ENCODE measurements at places on chromosomes 5 and 9.
A peak's percentile ranks its signal among the peaks of the same experiment; 100 is the strongest.

DNA sequence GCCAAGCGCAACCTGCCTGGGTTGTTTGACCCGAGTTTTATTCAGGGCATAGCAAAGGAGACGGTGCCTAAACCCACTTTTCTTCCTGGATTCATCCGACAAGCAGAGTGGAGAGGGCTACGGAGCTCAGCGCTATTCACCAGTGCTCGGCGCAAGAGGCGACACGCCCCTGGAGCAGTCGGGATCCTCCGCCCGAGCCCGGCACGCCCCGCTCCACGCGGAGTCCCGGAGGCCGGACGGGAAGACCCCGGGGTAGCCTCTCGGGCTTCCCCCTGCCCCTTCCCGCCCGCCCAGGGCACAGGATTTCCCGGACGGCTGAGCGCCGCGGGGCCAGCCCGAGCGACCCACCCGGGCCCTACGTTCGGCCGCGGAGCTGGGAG is 427 bp downstream of the SERINC5 start:
- peak; percentile 35 for DNase-seq

- DNase-seq, result no peak
Measured at GRCh38 chr5:82813861-82814260, 263.3 kb downstream of the TMEM167A start.

- DNase-seq, result no peak
Measured at GRCh38 chr9:5263351-5264218, 32.4 kb downstream of the INSL4 start.

GRCh38 chr5:10461904-10462555 is 20.4 kb downstream of the ROPN1L start:
- DNase-seq, result no peak

DNA sequence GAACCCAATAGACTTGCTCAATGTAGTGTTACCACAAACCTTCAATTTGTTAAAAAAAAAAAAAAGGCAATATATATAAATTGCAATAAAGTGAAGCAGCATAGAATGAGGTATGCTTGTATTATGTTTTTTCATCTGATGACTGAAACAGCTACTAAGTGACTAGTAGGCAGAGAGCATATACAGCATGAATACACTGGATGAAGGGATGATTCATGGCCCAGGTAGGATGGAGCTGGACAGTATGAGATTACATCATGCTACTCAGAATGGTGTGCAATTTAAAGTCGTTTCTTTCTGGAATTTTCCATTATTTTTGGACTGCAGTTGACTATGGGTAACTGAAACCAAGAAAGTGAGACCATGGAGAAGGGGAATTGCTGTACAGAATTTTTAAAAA is 161.2 kb downstream of the GNA14 start:
- DNase-seq, result no peak

DNA sequence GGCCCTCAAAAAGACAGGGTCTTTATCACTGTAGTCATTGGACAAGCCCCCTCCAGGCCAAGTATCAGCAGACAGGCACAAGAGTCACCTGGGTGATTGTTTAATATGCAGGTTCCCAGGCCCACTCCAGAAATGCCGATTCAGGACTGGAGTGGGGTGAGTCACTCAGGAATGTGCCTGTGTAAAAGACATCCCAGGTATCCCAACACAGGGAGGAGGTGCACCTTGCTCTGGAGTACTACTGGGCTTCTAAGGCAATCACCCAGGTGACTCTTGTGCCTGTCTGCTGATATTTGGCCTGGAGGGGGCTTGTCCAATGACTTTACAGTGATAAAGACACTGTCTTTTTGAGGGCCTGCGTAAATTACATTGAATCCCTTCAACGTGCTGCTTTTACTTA is 40.6 kb downstream of the ACTL7B start:
- no peak for DNase-seq

DNA sequence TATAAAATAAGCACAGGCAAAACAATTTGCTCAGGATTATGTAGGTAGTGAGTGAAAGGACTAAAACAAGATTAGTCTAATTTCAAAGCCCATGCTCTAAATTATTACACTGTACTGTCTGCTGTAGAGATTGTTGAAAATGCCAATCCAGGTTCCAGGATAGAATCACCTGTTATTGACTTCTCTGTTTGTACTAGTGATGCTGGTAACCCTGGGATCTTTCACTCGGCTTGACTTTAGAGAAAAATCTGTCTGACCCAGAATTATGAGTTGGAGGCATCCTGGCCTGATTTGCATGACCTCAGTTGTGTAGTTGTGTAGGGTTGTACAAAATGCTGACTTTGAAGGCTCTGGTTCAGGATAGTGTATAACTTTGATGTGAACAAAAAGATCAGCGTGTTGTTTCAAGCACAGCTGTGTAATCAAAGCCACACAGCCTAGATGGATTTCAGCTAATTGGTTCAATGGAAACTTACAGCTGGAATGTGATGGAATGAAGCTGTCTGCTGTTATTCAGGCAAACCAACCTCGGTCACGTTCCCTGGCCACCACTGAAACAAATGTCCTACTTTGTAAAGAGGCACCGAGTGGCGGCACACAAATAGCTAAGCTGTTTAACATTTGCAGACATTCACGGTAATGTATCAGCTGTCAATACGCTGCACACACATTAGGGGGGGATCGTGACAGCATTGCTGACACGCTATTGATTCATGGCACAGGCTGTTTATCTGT is 340.3 kb downstream of the KCTD16 start:
- DNase-seq, result no peak

DNA sequence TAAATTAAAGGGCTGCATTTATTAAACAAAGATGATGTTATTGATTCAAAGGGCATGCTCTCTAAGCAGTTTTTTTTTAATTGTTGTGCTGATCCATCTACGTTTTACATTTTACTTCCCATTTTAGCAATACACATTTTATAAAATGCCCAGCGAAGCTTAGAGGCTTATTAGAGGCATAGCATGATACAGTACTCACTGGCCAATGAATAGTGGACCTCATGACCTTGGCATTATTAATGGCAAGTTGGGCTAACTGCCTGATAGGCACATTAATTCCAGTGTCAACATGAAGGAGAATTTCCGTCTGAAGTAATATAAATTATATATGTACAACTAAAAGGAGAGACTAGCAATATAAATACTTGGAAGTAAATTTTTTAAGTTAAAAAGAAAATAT is 837.2 kb downstream of the EFNA5 start:
- no peak for DNase-seq

GRCh38 chr5:167797933-167798332 is 493.5 kb upstream of the WWC1 start:
- DNase-seq, result no peak

DNA sequence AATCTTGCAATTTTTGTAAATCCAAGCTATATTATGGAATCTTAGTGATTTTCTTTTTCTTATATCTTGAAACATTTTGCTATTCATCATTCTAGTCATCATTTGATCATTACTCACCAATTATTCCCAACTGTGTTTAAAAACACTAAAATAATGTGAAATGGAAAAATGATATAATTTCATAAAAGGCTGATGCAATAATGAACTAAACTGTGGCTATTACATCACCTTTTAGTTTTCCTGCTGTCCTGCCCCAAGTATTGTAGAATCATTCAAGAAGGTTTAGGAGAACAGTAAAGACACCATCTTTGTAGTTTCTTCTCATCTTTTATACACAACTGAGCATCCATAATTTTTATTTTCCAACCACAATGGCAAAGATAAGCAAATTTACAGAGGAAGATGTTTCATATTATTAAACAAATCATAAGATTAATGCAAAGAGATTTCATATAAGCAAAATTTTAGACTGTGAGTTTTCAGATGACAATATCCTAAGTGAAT is 431.0 kb upstream of the SLC30A5 start:
- no peak for DNase-seq

DNA sequence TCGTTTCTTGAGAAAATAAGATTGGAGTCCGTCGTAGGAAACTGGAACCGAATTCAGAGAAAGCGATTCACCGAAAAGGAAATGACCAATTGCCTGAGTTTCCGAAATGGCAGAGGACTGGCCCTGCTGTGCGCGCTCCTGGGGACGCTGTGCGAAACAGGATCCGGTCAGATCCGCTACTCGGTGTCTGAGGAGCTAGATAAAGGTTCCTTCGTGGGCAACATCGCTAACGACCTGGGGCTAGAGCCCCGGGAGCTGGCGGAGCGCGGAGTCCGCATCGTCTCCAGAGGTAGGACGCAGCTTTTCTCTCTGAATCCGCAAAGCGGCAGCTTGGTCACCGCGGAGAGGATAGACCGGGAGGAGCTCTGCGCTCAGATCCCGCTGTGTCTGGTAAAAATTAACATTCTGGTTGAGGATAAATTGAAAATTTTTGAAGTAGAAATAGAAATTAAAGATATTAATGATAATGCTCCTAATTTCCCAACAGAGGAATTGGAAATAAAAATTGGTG is 379 bp downstream of the PCDHGA3 start:
- DNase-seq, result no peak

DNA sequence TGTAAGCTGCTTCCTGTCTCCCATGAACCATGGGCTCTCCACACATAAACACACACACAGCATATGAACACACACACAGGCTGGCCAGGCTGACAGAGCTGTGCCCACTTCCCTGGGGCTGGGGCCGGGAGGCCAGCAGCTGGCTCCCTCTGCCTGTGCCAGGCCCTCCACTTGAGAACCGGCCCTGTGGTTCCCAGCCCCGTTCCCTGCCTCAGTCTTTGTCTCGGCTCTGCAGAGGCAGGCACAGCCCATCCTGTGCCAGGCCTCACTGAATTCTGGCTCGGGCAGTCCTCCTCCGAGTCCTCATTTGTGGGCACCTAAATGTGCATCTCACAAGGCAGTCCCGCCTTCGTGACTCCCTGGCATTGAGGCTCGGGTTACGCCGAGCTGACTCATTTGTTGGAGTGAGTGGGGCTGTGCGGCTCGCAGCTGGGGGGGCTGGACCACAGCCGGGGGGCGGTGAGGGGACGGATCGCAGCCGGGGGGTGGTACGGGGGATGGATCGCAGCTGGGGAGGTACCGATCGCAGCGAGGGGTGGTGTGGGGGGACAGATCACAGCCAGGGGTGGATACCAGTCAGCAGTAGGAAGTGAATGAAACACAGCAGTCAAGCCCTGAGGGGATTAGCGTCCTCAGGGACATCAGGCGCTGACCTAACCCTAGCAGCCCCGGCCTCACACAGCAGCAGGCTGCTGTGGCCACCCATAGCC is 72.3 kb downstream of the PSMB7 start:
- DNase-seq, result no peak

DNA sequence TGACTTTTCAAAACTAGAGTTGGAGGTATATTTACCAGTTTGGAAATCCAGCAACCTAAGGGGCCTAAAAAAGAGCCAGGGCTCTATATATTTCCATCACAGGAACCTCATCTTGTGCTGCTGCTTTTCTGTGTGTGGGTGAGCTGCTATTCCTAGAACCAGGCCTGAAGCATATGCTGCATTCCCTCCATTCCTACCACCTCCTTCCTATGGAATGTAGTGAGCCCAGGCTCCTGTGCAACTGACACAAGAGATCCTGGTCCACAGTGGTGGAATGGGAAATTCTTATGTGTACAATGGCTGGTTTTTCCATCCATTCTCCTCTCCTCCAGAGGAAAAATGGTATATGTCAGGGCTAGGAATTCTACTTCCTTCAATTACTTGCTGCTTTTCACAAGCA is 39.1 kb downstream of the SPEF2 start:
- no peak for DNase-seq

DNA sequence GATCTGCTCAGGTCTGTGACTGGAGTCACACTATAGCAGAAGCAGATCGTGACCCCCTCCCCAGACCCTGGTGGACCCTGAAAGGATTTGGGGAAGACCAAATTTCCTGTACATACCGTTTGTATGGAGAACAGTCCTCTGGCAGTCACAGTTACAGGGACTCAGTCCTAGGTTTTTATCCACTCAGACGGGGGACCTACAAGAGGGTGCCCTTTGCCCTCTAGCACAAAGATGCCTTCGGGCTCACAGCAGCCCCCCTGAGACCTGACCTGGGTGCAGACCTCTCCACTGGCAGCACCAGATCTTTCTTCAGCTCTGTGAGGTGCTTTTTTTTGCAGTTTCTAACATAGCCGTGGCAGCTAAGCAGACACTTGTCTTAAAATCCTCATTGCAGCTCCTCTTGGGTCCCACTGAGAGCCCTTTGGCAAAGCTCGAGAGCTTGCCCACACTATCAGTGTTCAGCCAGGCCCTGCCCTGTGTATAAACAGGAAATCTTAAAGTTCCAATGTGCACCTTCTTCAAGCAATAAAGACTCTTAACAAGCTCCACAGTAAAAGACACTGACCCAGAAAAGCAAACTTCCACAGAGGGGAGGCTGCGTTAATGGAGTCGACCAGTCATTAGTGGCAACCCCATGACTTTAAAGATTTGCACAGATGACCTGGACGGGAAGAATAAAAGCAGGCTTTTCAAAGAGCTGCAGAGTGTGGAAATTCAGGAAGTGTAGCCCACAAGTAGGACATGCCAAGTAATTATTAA is 71.8 kb upstream of the LHFPL2 start:
- DNase-seq, result no peak

DNA sequence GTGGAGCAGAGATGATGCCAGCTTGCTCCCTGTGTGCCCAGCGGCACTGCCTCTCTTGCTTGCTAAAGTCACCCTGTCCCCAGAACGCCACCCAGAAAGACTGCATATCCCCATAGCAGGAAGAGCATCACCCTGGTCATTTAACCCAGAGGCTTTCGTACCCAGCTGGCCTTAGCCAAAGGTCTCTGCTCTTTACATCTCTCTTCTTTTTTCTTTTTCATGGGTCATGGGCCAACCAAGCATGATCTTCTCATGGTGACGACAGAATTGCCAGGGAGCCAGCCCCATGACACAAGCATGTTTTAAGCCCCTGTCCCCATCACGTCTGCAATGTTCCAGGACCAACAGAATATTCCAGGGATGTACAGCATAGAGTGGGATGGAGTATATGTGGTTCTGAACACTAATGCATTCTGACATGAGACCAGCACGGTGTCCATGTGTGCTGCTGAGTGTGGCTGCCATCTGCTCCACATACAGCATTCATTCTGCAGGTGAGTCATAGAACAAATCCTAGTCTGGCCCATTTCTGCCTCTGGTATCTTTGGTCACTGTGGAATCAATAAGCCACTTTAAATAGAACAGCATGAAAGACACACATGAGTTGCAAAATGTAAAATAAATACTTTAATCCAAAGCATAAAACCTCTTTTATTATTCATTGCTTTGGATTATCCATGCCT is 203.0 kb downstream of the MED10 start:
- DNase-seq, result no peak

- no peak for DNase-seq
Measured at GRCh38 chr5:112203229-112203628, 215.8 kb downstream of the EPB41L4A start.

- no peak for DNase-seq
Measured at GRCh38 chr9:94591876-94592275, 1.7 kb downstream of the FBP2 start.

DNA sequence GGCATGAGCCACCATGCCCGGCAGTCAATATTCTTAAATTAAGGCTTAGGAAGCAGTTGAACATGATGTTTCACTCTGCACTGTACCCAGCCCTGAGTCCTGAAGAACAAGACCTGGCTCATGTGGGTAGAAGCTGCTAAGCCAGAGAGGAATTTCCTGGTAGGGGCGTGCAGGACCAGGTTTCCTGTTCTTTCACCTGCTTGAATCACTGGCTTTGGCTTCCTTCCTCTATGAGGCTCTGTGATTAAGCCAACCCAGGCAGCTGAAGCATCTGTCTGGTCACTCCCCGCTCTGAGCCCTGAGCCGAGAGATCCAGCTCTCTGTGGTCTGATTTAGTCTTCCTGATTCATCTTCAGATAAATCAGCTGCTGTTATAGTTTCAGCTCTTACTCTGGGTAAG is 29.1 kb downstream of the CFAP77 start:
- DNase-seq, result no peak

GRCh38 chr5:146109379-146109778 is 4.0 kb upstream of the PLAC8L1 start:
- DNase-seq, result no peak

All from activated CD4-positive, alpha-beta T cell treated with anti-CD3 and anti-CD28 coated beads for 4 hours (primary cell).